ENCODE measurements at places on chromosomes 6 and 20.

DNA sequence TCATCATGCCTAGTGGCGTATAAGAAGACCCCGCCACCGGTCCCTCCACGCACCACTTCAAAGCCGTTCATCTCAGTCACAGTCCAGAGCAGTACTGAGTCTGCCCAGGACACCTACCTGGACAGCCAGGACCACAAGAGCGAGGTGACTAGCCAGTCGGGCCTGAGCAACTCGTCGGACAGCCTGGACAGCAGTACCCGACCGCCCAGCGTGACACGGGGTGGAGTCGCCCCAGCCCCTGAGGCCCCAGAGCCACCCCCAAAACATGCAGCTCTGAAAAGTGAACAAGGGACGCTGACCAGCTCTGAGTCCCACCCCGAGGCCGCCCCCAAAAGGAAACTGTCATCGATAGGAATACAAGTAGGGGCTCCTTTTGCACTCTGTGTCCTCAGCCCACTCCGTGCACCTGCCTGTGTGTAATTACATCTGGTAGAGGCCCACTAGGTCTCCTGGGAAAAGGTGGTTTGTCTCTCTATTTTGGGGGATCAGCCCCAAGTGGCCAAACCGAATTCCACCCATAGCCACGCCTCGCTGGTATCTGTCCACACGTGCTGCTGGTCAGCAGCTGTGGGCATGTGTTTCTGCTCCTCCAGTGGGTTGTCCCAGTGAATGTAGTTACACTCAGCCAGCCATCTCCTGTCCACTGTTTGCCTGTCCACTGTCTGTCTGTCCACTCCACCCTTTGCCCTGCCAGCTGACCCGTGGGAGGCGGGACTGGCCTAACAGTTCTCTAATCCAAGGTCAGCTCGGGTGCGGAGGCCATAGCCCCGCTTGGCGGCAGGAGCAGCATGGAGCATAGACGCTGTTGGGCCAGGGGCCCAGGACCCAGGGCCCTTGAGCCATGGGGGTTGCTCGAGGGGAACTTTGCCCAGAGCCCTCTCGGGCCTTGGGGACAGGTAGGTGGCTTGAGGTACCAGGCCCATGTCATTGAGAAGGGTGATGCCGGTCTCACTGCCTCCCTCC, 44.3 kb upstream of the MYL9 start:
- DNase-seq: no peak

DNA sequence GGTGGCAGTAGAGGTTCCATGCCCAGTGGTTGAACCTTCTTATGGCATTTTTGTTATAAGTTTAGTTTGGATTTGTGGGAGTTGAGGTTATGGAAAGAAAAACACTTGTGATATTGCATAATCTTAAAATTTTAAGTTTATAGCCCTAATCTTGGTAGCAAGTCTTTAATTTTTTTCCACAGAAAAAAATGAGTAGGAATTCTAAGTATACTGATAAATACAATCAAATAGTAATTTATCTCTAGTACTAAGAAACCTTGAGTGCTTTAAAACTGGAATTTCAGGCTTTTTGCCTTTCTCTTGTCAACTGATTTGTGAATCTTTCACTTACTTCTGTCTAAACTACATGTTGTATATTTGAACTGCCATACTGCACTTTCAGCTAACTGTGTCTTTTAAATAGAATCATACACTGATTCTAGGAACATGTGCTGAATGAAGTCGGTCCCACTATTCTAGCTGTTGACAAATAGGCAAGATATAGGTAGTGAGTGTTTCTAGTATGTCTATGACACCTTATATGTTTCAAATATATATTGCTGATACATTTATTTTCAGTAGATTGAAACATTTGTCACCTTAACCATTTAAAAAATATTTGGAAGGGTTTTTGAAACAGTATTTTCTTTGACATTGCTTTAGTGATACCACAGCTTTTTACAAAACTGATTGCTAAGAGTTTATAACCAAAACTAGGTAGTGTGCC, 2.4 kb downstream of the PARD6B start:
- DNase-seq: no peak

DNA sequence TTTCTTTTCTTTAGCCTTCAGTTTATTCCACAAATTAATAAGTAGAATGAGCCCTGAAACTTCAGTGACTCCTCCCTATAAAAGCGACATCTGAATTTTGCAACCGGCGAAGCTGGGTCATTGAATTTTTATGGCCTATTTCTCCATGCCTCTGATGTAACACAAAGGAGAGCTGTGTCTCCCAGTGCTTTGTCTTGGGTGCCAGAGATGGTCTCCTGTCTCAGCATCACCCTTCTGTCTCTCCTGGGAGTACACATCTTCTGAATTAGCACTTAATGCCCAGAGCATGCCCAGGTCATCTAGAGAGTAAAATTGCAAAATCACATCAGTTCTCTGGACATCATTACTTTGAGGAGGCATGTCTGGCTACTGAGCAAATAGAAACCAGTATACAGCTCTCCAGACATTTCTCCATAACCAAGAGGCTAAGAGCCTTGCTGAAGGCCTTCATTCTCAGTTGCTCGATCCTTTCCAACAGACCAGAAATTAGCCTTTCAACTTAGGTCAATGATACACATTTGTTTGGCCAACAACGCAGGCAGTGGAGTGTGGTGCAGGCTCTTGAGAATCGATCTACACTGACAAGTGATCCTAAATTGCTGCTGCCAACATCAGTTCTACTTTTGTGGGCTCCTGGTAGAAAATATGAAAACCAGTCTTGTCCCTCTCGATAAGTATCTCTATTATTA, 176.0 kb upstream of the FOXQ1 start:
- no peak for DNase-seq

DNA sequence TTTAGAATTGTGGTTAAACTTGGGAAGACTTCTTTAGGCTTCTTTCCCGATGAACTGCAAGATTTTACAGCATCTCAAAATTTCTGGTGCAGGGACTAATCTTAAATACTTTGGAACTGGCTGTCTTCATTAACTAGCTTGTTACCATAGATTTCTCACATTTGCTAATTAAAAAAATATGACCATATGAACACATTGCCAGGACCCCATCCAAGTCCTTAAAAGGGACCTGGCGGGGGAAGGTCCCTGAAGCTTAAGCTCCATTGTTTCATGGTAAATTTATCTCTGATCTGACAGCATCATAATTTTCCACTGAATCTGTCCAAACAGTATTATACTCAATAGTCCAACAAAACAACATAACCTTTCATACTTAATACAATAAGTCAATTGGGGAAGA, 517.8 kb upstream of the FLRT3 start:
- no peak for DNase-seq

DNA sequence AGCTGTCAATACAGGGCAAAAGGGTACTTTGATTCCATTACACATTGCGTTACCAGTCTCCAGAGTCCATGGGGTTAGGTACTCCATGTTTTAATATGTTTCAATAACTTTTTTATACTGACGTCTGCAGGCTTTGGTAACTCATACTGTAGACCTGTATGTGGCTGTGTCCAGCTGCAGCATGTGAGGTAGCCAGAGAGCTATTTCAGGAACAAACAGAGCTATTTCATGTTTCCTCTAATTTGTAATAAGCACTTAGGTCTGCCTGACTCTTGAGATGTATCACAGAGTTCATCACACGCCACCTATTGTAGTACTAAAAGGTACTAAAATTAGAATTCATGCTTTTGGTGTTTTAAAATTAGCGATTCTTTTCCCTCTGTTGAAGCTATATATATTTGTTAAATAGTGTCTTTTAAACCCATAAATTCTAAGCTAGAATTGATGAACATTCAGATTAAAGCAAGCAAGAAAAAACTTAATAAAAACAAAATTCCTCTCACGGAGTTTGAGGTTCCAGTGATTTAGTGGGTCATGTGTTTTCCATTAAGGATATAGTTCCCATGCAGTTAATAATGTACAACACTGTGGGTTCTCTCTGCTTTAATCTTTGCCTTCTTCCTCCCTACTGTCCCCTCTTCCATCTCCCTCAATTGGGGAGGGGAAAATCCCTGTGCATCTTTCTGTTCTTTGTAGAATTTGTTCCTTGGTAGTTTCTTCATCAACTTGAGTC, 37.0 kb downstream of the FOXO3 start:
- DNase-seq: no peak

- DNase-seq: no peak
These were observed 64.2 kb upstream of the BTN3A2 start for GRCh38 chr6:26300828-26301227.

DNA sequence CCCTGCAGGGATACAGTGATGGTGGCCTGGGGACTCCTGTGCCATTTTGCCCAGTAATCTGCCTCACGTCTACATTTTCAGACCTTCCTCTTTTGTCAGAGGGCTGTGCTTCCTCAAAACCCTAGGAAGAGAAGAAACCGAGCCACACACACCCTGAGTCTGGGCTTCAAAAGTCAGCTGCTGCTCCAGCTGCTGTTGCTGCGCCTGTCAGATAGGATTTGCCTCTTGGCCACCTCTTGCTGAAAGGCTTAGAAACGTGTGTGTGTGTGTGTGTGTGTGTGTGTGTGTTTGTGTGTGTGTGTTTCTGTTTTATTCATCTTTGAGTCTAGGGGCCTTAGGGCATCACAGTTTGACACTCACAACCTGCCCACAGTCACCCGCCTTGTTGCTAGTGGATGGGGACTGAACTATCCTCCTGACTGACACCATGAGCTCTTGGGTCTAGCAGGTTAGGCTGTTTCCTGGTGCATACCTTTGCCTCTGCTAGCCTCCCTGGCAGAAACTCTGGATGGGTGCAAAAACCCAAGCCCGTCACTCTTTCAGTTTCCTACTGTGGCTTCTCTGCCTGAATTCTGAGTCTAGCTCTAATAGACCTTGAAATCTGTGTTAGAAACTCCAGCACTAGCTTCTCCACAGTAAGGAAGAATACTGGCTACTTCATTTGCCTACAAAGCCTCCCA, 94.9 kb upstream of the CEP85L start:
- no peak for DNase-seq

DNA sequence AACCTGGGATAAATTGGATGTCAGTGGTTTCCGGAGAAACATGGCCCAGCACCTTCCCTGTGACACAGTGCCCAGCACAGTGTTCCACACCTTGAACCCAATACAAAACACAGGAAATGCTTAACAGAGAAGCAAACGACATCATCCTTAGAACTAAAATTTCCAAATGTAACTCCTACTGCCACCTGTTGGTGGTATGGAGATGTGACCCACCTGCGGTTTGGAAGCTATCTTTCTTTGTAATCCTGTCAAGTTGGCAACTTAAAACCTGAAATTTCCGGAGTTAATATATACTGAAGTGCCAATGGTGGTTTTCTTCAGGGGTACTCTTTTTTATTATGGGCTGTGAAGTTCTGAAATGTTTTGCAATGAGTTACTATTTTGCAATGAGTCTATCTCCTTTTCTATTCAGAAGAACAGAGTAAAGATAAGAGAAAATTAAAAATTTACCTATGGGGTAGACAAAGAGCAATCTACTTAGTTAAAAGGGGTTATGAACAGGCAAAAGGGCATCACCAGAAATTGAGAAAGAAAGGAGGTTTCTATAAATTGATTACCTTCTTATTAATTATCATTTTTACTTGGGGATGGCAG, 658.8 kb downstream of the PTPRT start:
- DNase-seq: peak; percentile 47

- DNase-seq: no peak
These were observed 109.5 kb upstream of the SSTR4 start for GRCh38 chr20:22925613-22925983.

DNA sequence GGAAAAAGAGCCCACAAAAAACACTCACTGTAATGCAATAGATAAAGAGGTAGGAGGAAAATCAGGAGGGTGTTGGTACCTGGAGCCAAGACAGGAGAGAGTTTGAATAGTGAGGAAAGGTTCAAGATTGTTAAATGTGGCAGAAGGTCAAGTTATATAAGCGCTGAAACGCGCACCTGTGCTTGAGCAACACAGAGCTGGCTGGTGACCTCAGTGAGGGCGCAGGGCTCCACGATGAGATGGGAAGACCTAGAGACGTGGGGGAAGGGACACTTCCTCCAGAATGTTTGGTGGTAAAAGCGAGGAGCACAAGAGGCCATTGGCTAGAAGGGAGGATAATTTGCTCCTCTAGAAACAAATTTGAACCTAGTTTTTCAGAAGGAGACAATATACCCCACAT, 4.2 kb upstream of the PPP1R14C start:
- DNase-seq: no peak

- DNase-seq: peak; percentile 12
These were observed 243.8 kb downstream of the CDH26 start for GRCh38 chr20:60202046-60202445.

- no peak for DNase-seq
These were observed 272.5 kb downstream of the BTBD9 start for GRCh38 chr6:38367231-38367630.

DNA sequence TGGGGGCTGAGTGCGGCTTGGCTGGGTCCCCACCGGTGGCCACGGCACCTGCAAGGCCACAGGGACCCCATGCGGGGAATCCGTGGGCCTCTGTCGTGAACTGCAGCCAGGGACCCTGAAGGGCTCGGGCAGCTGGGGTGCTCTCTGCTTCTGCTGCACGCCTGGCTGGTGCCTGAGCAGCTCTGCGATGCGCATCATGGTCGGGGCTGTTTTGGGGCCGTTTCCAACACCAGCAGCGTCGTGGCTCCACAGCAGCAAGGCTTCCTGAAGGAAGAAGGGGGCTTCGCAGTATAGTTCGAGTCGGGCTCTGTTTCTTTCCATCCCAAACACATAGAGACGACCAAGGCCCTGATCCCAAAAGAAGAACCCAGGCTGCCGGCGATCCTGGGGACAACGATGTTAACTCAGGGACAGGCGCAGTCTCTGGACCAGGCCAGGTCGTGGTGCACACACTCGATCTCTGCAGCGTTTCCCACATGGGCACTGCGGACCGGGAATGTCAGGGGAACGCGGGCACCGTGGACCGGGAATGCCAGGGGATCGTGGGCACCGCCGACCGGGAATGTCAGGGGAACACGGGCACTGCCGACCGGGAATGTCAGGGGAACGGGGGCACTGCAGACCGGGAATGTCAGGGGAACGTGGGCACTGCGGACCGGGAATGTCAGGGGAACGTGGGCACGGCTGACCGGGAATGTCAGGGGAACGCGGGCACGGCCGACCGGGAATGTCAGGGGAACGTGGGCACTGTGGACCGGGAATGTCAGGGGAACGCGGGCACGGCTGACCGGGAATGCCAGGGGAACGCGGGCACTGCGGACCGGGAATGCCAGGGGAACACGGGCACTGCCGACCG, 36.8 kb upstream of the BHLHE23 start:
- no peak for DNase-seq

GRCh38 chr6:150201772-150202329, 59.0 kb downstream of the PPP1R14C start:
- DNase-seq: no peak

- no peak for DNase-seq
These were observed 15.1 kb upstream of the ZSCAN9 start for GRCh38 chr6:28209753-28210535.

- DNase-seq: peak; percentile 46
These were observed 5.6 kb downstream of the TAGAP start for GRCh38 chr6:159038914-159039884.

- DNase-seq: no peak
These were observed 33.8 kb downstream of the FRMD1 start for GRCh38 chr6:168045141-168045691.

- DNase-seq: no peak
These were observed 153.9 kb downstream of the SOX4 start for GRCh38 chr6:21747441-21747840.

- no peak for DNase-seq
These were observed 154.6 kb downstream of the SLC35F1 start for GRCh38 chr6:118061666-118062065.

Data from brain (organoid and tissue), 16 donors.